GM23248 (cell line): ENCODE measurements at places on chromosomes 7 and 10. TPM values are rescaled to one million over a fixed set of nuclear protein-coding genes. Genes with fewer than 3 reads are reported as not detected.

Gene ZNF239
- total RNA-seq: 6.2 and 6.3 TPM in 2 replicates

Gene ENTPD1
- not detected in 2 replicates for total RNA-seq

Gene CYP3A7
- total RNA-seq: not detected in 2 replicates

Gene GBX1
- total RNA-seq: not detected in 2 replicates

GRCh38 chr10:87860156-87860795 lies 3.1 kb downstream of the KLLN start:
- H3K4me1 ChIP-seq: no peaks in the 10 kb centered on the region
- H3K36me3 ChIP-seq: no peaks in the 10 kb centered on the region
- no peak overlapping the region for H3K4me3 ChIP-seq
- H3K27ac ChIP-seq: no peak overlapping the region

GRCh38 chr10:6564367-6564766 lies 15.7 kb downstream of the PRKCQ start:
- DNase-seq: no peak
- peaks cover 6% of the 10 kb centered on the region for H3K27me3 ChIP-seq
- H3K4me3 ChIP-seq: no peak overlapping the region
- H3K36me3 ChIP-seq: no peaks in the 10 kb centered on the region
- H3K27ac ChIP-seq: no peak overlapping the region

- no peak for DNase-seq
- H3K27me3 ChIP-seq: no peaks in the 10 kb centered on the region
- no peaks in the 10 kb centered on the region for H3K36me3 ChIP-seq
- H3K27ac ChIP-seq: no peak overlapping the region
- H3K4me1 ChIP-seq: no peaks in the 10 kb centered on the region
- no peak overlapping the region for H3K4me3 ChIP-seq
Measured at GRCh38 chr7:105752671-105753275, 123.6 kb downstream of the ATXN7L1 start.

DNA sequence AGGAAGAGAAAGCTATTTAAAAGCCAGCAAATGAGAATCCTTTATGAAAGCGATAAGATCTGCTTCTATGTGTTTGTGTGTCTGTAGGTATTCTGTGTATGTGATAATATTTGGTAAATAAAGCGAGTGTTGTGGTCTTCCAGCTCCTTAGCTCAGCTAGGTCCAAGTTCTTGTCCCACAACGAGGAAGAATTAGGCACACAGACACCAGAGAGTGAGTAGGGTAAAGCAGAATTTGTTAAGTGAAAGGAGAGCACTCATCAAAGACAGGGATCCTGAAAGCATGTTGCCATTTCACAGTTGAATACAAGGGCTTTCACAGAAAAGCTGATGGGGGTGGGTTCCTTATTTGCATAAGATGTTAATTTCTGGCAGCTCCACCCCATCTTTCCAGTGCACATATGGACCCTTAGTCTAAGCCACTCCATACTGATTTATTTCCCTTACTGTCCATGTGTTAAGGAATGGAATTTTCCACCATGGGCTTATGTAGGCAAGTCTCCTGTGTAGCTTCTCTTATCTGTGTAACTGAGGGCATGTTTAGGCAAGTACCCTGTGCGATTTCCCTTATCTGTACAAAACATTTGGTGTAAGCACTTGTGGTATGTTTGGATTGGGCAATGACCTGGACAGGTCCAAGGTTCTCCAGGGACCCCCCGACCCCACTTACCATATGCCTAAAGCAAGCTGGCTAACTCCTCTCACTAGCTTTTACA lies 165.9 kb upstream of the VIPR2 start:
- no peak for DNase-seq
- no peaks in the 10 kb centered on the region for H3K27me3 ChIP-seq
- no peak overlapping the region for H3K27ac ChIP-seq
- no peak overlapping the region for H3K4me3 ChIP-seq
- no peaks in the 10 kb centered on the region for H3K4me1 ChIP-seq
- H3K36me3 ChIP-seq: no peaks in the 10 kb centered on the region

GRCh38 chr7:15950299-15950698 lies 263.8 kb upstream of the MEOX2 start:
- H3K4me1 ChIP-seq: peaks cover 10% of the 10 kb centered on the region
- H3K27me3 ChIP-seq: no peaks in the 10 kb centered on the region
- H3K36me3 ChIP-seq: no peaks in the 10 kb centered on the region
- H3K4me3 ChIP-seq: no peak overlapping the region
- no peak overlapping the region for H3K27ac ChIP-seq

DNA sequence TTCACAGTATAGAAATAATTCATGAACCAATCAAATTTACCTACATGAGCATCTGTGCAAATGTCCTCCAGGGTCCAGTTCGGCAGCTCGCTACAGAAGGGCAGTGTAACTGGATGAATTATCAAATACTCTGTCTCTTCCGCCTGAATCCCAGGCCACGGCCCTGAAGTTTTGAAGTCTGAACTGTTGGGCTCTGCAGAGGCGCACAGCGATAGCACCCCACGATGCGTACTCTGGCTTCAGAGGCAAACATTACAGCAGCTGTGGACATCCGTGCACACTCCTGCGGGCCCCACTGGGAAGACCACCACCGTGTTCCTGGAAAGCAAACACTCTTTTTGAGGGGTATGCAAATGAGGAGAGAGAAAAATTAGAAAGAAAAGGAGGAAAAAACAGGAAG lies 259.8 kb upstream of the TCERG1L start:
- no peaks in the 10 kb centered on the region for H3K4me1 ChIP-seq
- no peak for DNase-seq
- no peak overlapping the region for H3K27ac ChIP-seq

DNA sequence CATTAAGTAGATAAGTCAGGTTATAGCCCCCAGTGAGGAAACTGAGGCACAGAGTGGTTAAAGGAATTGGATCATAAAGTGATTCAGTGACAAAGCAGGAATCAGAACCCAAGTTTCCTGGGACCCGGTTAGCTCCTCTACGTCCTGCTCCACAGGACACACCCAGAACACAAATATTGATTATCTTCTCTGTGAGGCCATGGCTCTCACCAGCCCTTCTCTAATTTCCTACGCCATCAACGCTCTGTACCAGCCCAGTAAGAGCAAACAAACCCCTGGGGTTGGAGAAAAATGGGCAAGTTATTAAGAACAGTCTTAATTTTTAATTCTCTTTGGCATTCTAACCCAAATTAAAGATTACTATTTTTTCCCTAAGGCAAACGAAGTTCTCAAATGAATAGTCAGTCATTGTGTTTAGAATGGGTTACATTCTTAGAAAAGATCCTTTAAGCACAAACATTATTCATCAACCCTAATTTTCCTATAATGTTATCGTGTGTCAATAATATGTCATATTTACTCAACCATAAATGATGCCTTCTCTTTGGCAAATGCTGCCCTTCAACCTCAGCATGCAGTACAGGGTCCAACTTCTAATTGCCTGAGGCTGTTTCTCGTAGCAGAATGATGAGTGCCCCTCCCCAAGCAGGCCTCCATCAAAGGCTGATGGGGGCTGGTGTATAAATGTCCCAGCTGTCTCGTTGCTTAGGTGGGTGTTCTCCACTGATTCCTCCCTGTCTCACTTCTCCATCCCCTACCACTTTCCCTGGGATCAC lies 25.4 kb upstream of the TM9SF3 start:
- H3K36me3 ChIP-seq: no peaks in the 10 kb centered on the region
- no peak overlapping the region for H3K27ac ChIP-seq
- no peak overlapping the region for H3K4me3 ChIP-seq
- no peaks in the 10 kb centered on the region for H3K4me1 ChIP-seq

DNA sequence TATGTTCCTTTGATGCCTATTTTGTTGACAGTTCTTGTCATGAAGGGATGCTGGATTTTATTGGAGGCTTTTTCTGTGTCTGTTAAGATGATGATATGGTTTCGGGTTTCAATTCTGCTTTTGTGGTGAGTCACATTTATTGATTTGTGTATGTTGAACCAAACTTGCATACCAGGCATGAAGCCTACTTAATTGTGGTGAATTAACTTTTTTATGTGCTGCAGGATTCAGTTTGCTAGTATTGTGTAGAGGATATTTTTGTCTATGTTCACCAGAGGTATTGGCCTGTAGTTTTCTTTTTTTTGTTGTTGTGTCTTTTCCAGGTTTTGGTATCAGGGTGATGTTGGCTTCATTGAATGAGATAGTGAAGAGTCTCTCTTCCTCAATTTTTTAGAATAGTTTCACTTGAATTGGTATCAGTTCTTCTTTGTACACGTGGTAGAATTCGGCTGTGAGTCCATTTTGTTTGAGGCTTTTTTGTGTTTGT lies 345.9 kb downstream of the KIF20B start:
- no peak for DNase-seq
- H3K27me3 ChIP-seq: no peaks in the 10 kb centered on the region
- no peaks in the 10 kb centered on the region for H3K36me3 ChIP-seq
- H3K27ac ChIP-seq: no peak overlapping the region
- no peaks in the 10 kb centered on the region for H3K4me1 ChIP-seq
- H3K4me3 ChIP-seq: no peak overlapping the region

DNA sequence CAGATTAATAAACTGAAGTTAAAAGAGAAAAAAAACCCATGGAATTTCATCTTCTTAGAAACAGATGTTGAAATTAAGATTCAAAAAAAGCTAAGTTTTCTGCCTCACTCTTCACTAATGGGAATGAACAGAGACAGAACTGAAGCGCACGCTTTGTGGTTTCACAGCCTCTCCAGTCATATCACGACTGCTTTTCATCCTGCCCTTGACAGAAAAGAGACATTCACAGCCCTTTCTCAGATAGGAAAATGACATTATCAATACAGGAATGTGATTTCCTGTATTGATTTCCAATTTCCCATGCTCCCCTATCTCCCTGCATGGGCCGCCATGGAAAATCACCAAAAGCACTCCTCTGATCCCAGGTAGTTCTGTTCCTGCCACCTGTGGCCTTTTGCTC lies 108.2 kb downstream of the PFKFB3 start:
- H3K4me3 ChIP-seq: no peak overlapping the region
- no peaks in the 10 kb centered on the region for H3K4me1 ChIP-seq
- no peak for DNase-seq
- no peak overlapping the region for H3K27ac ChIP-seq

DNA sequence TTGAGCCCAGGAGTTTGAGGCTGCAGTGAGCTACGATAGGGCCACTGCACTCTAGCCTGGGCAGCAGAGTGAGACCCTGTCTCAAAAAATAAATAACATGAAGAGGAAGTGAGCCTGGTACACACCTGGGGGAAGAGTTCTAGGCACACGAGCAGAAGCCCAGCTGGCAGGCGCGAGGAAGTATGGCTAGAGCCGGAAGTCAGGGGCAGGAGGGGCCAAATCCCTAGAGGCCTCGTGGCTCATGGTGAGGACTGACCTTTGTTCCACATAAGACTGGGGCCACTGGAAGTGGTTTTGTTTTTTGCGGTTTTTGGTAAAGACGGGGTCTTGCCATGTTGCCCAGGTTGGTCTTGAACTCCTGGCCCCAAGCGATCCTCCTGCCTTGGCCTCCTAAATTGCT lies 117.6 kb downstream of the HIP1 start:
- H3K36me3 ChIP-seq: no peaks in the 10 kb centered on the region
- H3K27ac ChIP-seq: no peak overlapping the region
- H3K4me3 ChIP-seq: no peak overlapping the region
- no peak for DNase-seq

- H3K4me1 ChIP-seq: peaks cover 63% of the 10 kb centered on the region
- H3K27ac ChIP-seq: peak overlapping the region; percentile 62
- H3K4me3 ChIP-seq: peak overlapping the region; percentile 92
- peak; percentile 54 for DNase-seq
- no peaks in the 10 kb centered on the region for H3K27me3 ChIP-seq
Measured at GRCh38 chr10:31319602-31320549, 860 bp downstream of the ZEB1 start.

- no peak overlapping the region for H3K4me3 ChIP-seq
- H3K36me3 ChIP-seq: no peaks in the 10 kb centered on the region
- no peak overlapping the region for H3K27ac ChIP-seq
- DNase-seq: no peak
- H3K4me1 ChIP-seq: no peaks in the 10 kb centered on the region
Measured at GRCh38 chr7:29527505-29528108, 36.0 kb upstream of the PRR15 start.

- no peaks in the 10 kb centered on the region for H3K27me3 ChIP-seq
- no peak overlapping the region for H3K4me3 ChIP-seq
- no peak for DNase-seq
- H3K27ac ChIP-seq: no peak overlapping the region
- no peaks in the 10 kb centered on the region for H3K4me1 ChIP-seq
- H3K36me3 ChIP-seq: no peaks in the 10 kb centered on the region
Measured at GRCh38 chr7:38016567-38016966, 96.1 kb downstream of the EPDR1 start.

DNA sequence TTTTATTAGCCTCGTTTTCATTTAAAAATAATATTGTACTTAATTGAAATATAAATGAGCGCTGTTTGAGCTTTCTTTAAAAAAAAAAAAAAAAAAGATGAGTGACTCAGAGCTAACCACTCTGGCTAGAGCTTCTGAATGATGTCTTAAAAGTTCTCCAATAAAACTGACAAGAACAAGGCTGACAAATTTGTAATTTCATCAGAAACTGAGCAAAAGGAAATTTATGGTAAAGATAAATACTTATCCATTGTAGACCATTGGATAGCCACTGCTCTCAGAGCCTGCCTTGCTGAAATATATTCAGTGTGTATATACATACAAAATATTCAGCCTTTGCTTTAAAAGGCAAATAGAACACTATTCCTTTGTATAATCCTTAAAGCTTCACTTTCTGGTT lies 91.2 kb upstream of the OIT3 start:
- peaks cover 30% of the 10 kb centered on the region for H3K4me1 ChIP-seq
- no peaks in the 10 kb centered on the region for H3K36me3 ChIP-seq
- H3K27ac ChIP-seq: peak overlapping the region; percentile 68
- peak; percentile 56 for DNase-seq
- H3K4me3 ChIP-seq: peak overlapping the region; percentile 70

DNA sequence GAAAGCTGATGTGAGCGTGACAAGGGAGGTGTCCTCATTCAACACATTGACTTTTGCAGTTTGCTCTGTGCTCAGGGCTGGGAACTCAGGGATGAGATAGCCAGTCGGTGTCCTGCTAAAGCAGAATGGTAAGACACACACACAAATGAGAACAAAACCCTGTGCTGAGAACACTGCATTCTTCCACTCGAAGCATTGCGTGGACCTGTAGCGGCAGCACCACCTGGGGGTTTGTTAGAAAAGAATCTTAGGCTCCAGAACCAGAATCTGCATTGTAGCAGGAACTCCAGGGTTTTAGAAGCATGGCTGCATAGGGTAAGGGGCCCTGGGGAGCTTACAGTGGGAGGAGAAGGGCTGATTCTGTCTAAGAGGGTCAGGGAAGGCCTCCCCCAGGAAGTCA lies 21.5 kb upstream of the OGDHL start:
- DNase-seq: no peak
- no peak overlapping the region for H3K27ac ChIP-seq
- no peak overlapping the region for H3K4me3 ChIP-seq
- H3K4me1 ChIP-seq: no peaks in the 10 kb centered on the region
- H3K27me3 ChIP-seq: peaks cover 22% of the 10 kb centered on the region
- no peaks in the 10 kb centered on the region for H3K36me3 ChIP-seq

DNA sequence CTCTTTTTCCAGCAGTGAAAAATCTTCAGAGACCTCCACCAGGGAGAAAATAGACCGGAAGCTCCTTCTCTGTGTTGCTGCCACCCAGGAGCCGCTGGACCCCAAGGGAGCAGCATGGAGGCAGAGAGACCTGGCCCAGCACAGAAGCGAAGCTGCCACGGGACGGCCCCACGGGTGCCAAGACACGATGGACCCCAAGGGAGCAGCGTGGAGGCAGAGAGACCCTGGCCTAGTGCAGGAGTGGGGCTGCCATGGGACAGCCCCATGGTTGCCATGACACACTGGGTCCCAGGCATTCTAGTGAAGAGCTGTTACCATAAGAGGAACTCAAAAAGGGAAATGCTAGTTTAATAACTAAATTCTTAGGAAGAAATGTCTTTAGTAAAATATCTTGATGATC lies 186.3 kb downstream of the PTPRN2 start:
- no peaks in the 10 kb centered on the region for H3K36me3 ChIP-seq
- no peak for DNase-seq
- H3K4me1 ChIP-seq: no peaks in the 10 kb centered on the region
- no peak overlapping the region for H3K27ac ChIP-seq
- no peaks in the 10 kb centered on the region for H3K27me3 ChIP-seq
- H3K4me3 ChIP-seq: no peak overlapping the region
